B cell (primary cell): ENCODE measurements at places on chromosomes 4 and X.

DNA sequence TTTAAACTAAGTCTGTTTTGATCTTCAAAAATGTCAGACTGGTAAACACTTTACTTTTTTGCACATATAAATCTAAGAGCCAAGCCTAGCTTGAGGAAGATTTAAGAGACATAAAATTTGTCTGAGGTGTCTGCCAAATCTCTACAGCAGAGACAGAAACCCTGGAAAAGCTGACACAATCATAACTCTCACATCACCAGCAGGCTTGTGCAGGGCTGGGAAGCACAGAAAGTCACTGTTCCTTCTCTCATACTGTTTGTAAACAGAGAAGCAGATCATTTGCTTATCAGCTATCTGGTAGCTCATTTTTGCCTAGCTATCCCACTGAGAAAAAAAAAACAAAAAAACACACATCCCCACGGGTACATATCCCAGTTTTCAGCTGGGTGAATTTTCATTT is 7.0 kb downstream of the ENOX2 start:
- no peak for DNase-seq

DNA sequence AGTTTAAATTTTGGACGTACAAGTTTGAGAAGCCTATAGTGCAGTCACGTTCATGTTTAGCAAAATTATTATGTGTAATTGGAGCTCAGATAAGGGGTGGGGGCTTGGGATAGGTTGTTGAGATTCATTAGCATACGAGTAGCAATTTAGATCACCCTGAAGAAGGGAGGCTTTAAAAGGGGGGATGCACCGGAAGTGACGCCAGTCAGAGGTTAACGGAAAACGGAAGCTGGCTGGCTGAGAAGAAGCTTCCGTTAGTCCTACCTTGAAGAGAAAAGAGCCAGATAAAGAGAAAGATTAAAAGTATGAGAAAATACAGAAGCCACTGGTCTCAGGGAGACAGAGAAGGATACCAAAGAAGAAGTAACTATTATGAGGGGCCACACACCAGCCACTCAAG is 1.1 kb upstream of the NXT2 start:
- DNase-seq = no peak

DNA sequence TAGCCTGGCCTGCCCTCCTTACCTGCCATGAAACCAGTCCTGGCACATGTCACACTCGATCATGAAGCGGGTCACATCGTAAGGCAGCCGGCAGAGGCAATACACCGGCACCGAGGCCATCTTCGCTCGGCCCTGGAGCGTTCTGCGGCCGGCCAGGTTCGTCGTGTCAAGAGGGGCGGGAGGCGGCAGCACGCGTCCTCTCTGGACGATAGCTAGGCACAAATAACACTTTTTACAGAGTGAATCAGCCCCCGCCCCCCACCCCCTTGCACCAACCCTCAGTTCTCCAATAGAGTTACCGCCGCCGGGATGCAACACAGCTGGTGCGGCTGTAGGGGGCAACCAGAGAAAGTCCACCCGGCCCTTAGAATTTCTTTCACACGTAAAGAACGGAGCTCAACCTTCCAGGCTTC is 1.7 kb downstream of the PHF8 start:
- DNase-seq = peak; percentile 56

- DNase-seq = no peak
These were observed 361.0 kb upstream of the FAT1 start for GRCh38 chr4:187084701-187085100.

GRCh38 chrX:38304010-38304409 is 23.3 kb downstream of the RPGR start:
- DNase-seq = no peak

GRCh38 chr4:176734461-176734860 is 58.3 kb downstream of the VEGFC start:
- no peak for DNase-seq

DNA sequence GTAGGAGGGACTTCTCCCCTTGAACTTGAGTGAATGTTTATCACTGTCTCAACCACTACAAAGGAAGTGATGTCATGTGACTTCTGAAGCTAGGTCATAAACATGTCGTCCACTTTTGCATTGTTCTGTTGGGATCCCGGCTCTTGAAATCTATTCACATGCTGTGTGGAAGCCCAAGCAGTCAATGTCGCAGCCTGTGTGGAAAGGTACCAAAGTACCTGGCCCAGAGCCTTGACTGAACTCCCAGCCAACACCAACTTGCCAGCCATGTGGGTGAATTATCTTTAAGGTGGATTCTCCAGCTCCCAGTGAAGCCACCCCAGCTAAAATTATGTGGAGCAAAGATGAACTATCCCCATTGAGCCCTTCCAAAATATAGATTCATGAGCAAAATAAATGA is 85.0 kb upstream of the USP38 start:
- DNase-seq = no peak

- no peak for DNase-seq
These were observed 11.3 kb downstream of the POU4F2 start for GRCh38 chr4:146650034-146650433.

DNA sequence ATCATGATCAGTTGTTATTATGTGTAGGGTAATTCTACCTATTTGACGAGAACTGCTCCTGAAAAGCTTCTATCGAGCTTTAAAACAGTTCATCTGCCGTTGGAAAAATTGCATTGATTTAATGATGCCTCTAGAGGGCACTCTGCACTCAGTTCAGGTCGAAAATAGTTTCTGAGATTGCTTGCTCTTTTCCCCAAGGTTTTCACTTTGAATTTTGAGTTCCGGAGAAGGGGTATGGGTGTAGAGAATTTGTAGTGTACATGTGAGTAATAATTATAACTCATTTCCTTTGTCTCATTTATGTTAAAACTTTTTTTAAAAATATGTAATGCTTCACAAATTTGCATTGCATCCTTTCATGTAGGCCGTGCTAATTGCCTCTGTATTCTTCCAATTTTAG is 28.4 kb upstream of the TNIP3 start:
- peak; percentile 28 for DNase-seq

DNA sequence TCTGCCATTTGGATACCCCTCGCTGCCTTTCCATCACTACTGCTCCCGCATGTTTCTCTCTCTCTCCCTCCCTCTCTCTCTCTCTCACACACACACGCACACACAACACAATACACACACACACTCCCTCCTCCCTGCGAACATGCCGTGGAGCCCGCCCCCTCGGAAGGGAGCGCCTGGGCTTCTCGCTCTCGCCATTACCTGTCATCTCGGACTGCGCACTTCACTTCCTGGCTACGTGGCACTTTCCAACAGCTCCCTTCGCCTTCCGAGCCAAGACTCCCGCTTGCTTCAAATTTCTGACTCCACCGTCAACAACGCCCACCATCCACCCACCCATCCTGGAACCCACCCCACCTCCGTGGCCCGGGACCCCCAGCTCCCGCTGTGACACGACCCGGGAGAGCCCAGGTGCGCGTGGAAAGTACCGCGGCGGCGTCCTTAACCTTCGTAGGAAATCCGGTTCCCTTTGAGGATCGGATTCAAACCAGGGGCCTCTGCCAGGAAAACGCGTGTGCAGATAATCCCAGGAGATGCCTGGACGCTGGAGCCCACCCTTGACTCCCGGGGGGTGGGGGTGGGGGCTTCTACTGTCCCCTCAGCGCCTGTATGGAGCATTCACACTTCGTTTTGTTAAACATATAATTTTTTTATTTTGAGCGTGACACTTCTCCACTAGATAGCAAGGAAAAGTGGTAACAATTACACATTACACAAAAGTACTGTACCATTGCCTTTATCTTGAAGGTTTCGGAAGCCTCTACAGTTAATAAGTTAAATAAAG is 12.5 kb downstream of the ARX start:
- DNase-seq = no peak

- DNase-seq = no peak
These were observed 27.6 kb downstream of the GUCY1A1 start for GRCh38 chr4:155694100-155694785.

DNA sequence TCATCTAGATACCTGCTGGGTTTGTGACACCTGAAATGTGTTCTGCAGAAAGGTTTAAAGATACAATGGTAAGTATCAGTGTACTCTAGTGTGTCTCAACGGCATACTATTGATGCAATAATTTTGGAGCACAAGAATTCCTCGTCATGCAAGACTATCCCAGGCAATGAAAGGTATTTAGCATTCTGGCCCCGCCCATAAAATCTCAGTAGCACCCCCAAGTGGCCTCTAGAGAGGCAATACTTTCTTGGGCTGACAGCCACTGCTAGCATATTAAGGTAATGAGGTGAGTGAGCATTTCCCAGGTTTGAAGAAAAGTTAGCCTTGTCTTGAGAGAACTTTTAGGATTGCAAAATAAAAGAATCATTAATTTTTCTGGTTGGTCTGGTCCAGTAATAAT is 24.0 kb downstream of the TAB3 start:
- DNase-seq = peak; percentile 13

- no peak for DNase-seq
These were observed 20.4 kb downstream of the SPCS3 start for GRCh38 chr4:176339936-176340761.

GRCh38 chr4:57494821-57495220 is 384.6 kb upstream of the IGFBP7 start:
- no peak for DNase-seq

- no peak for DNase-seq
These were observed 14.5 kb downstream of the HMGB2 start for GRCh38 chr4:173319696-173320095.

- DNase-seq = no peak
These were observed 98.5 kb downstream of the FRAS1 start for GRCh38 chr4:78155616-78156105.

DNA sequence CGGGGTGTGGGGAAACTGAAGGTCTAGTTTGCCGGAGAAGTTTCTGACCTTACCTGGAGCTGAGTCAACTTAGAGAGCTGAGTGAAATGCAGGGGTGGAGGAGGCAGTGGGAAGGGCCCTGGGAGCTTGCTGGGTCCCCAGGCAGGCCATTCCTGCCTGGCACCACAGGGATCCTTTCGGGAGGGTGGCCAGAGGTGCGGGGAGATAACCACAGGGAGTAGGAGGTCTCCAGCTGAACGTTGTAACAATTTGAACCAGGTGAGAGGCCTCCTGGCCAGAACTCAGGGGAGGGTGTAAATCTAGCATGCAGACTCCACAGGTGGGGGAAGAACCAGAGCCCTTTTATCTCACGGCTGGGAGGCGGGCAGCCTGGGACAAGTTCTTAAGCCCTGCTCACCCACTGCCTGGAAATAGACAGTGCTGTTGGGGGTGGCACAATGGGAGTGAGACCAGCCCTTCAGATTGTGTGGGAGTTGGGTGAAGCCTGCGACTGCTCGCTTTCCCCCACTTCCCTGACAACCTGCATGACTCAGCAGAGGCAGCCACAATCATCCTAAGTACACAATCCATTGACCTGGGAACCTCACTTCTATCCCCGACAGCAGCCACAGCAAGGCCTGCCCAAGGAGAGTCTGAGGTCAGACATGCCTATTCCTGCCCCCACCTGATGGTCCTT is 247.4 kb downstream of the ADGRA3 start:
- DNase-seq = no peak

DNA sequence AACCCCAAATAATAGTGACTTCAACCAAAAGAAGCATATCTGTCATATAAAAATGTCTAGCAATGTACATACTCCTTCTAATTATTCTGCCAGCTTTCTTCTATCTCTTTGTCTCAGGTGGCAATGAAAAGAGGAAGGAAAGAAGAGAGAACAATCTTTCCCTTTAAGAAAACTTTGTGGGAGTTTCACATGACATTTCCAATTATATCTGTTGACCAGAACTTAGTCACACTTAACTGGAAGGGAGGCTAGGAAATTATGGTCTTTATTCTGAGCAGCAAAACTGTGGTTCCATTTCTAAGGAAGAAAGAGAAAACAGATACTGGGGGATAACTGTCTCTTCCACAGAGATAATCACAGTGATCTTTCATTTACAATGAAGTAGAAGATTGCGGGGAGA is 12.9 kb upstream of the MAOA start:
- no peak for DNase-seq

DNA sequence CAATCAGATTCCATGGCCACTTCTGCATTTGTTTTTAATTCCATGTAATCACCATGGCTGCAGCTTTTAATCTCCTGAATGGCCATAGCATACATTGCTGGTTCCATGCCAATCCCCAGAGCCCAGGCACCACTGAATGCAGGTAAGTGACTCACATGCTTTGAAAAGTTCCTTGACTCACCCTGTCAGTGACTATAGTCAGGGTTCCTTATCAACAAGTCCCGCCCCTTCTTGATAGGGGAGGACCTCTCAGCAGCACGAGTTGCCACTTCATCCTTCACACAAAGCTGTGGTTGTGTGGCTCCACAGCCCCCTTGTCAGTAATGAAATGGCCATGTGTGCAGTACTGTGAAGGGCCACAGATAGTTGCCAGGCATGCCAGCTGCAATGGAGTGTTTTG is 516.6 kb downstream of the PPARGC1A start:
- no peak for DNase-seq

DNA sequence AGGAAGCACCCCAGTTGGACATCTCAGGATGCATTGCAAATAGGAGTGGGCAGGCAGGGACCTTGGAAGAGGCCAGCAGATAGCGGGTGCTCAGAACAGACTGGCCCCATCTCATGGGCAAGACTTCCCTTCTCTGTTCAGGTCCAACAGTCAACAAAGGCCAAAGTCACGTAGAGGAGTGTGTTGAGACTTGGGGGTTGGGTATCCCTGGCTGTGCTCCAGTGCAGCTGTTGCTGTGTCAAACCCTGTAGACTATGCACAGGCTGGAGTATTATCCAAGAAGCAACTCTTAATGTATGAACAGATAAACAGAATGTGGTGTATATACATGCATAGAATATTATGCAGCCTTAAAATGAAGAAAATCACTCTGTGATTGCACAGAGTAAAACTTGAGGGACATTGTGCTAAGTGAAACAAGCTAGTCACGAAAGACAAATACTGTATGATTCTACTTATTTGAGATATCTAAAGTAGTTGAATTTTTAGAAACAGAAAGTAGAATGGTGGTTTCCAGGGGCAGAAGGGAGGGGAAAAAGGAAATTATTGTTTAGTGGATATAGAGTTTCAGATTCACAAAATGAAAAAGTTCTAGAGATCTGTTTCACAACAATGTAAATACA is 192.1 kb upstream of the LCORL start:
- DNase-seq = no peak

DNA sequence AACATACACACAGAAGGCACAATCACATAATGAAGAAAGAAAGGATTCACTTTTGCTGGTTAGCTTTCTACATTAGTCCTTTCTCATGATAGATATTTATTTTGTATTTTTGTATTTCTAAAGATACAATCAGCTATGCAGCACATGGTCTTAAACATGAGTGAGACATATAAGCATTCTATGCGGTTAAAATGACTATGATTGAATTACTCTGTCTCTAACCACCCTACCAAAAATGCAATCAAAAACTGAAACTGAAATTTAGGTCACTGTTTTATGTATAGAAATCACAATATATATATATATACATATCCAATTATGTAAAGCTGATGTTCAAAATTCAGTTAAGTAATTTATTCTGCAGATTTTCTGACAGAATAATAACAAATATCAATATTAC is 21.9 kb downstream of the CXXC4 start:
- no peak for DNase-seq
